ENCODE measurements at places on chromosomes 5 and 9.

DNA sequence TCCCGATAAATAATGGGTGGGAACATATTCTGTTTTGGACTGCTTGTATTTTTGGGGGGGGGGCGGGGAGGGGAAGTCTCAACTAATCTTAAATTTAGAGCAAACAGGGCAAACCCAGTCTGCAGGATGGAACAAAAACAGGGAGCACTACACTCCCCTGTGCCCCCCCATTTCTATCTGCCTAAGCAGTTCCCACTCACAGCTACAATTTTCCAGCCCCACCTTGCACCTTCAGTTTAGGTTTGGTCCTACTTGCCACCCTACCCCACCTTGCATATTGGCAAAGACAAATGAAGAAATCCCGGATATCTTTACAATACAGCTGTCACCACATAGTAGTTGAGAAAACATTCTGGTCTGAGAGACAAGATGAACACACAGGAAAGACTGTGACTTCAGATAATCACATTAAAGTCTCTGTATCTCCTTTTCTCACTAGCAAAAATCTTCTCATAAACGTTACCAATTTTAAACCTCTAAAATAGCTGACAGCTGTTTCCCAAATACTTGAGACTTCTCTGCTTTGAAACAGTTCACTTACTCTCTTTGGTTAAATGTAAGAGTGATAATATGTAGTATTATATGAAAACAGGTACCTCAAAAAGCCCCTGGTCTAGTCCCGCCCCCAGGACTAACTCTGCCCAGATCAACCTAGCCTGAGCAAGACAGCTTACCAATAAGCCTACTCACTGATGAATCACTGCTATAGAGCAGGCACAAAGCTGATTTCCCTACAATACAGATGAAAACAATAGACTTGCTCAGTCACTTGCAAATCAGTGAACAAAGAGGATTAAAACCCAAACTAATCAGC, 5.2 kb upstream of the RAPGEF6 start:
- peak; percentile 90 for DNase-seq

DNA sequence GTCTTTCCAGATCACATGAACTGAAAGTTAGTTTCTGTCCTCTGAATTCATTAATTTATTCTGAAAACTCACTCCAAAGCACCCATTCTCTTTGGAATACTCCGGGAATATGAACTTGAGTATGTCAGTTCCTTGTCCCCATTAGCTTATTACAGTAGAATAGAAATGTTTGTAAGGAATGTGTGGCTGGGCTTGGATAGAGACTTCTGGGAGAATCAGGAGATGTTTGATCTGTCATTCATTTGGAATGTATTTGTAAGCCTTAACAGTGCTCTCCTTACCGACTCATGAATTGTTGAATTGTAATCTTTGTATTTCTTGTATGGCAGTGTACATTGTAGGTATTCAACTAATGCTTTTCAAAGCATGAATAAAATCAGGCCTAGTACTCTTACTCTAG, 548.4 kb downstream of the LRRC70 start:
- no peak for DNase-seq

DNA sequence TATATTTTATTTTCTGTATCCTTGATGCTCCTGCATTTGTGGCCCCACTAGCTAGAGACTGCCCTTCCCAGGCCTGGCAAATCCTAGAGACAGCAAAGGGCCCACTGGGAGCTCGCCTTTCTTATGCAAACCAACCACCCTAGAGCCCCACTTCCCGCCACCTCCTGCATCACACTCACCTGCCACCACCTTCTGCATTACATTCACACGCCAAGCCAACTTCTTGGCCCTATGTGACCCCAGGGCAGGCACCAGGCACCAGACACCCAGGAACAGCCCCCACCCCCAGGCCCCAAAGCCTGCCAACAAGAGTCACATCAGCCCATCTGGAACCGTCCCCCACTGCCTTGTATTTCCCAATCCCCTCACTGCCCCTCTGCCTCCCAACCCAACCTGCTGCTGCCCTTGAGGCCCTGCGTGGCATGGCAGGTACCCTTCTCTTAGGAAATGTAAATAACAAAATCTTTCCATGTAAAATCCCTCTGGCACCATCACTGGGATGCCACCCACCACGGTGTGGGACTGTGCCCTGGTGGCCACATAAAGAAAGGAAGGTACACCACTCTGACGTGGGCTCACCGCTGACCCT, 22.0 kb downstream of the ROR2 start:
- DNase-seq = no peak

DNA sequence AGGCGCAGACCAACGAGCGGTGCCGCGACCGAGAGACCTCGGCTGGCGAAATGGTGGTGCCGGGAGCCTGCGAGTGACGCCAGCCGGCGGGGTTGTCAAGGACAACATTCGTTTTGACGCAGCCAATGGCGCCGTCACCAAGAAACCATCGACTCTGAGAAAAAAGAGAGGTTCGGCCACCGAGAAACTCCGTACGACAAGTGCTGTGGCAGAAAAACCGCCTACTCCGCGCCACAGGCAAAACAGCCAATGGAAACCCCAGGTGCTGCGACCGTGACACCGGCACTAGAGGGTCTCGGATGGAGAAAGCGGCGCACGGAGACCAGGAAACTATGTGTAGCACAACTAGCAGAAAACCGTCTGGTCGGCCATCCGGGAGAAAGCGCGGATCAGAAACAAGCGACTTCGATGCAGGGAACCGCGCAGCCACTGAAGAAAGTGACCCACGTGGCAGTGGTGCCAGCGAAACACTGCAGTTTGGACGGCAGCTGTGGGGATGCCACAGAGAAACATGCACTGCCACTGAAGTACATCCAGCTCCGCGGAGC, 88.8 kb downstream of the ANXA2R start:
- no peak for DNase-seq

DNA sequence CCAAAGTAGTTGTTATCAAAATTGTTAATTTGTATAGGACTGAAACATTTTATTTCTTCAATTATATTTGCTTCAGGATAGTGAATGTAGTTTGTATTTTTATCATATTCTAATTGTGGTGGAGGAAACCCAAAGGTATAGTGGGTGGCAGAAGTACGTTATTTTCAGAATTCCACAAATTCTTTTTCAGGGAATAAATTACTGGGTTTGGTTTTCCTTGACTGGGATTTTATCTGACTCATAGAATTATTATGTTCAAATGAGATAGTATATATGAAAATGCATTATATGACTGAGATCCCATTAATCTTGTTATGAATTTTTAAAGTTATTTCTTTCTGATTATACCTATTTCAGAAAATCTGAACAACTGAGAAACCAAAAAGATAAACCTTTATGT, 73.7 kb downstream of the VPS13A start:
- DNase-seq = no peak

DNA sequence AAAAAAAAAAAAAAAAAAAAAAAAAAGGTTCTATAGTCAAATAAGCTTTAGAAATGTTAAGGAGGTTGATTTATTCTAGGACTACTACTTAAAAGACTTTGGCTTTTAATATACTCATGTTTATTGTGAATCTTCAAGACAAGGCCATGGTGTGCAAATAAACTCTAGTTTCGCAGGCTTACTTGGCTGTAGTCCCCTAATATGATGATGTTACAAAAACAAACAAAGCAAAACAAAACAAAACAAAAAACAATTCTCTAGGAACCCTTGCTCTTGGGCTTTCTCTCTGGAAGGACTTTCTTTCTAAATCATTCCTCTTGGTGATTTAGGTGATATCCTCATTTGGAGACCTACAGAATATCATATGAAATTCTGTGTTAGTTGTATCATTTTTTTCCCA, 172.0 kb downstream of the GDNF start:
- no peak for DNase-seq

- DNase-seq = no peak
Observed at GRCh38 chr5:73544429-73545402, 20.7 kb downstream of the ANKRA2 start.

DNA sequence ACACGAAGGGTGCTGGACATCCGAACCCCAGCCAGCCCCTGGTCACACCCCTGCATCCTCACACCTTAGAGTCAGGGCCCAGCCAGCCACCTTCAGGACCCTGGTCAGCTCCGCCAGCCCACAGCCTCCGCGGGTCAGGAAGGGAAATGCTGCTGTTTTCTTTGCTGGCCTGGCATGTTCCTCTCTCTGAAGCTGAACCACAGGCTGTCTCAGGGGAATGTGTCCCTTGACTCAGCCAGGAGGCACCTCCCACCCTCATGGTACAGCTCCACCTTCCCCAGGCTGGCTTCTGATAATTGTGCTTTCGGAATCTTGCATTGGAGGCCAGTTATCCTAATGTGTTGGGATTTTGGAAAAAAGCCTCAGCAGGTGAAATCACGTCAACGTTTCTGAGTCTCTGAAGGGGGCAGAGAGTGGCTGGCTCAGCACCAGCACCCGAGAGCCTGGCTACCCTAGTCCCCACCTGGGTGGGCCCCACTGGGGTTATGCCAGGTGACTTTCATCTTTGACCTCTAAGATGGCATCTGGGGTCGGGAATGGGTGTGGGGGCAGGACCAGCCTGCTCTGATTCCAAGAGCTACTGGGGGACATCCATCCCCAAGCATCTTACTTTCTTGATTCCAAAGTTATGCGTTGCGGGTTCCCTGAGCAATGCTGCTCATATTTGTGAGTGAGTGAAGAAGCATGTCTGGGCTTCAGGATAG, 9.8 kb upstream of the OLFM1 start:
- peak; percentile 4 for DNase-seq

DNA sequence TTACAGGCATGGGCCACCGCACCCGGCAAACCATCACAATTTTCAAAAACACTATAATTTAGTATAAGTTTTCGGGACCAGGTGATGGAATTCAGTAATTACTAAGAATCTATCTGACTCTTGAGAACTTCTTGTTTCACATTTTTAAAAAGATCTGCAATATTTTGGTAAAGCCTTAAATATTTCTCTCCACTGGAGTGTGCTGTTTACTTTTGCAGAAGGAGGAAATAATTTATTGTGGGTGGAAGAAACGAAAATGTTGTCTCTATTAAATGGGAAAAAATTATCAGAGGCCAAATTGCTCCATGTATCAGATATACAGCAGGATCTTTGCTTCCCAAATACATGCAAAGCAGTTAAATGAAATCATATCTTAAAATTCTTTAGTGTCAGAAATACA, 566.8 kb upstream of the CYLC2 start:
- DNase-seq = no peak

- DNase-seq = no peak
Observed at GRCh38 chr5:125499636-125500332, 753.3 kb upstream of the ZNF608 start.

DNA sequence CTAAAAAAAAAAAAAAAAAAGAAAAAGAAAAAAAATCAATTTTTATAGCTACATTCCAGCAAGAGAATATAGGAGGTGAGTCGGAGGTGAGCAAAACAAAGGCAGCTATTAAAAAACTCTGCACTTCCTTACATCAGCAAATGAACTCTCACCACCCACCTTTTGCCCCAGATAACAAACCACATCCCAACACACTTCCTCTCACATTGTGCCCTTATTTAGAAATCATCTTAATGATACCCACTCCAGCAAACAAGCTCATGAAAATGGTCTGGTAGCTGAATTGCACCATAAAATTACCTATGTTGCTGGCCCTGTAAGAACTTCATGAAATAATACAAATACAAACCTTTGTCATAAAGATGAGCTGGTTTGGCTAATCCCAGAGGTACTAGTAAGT, 82.9 kb downstream of the CEMIP2 start:
- DNase-seq = peak; percentile 86

DNA sequence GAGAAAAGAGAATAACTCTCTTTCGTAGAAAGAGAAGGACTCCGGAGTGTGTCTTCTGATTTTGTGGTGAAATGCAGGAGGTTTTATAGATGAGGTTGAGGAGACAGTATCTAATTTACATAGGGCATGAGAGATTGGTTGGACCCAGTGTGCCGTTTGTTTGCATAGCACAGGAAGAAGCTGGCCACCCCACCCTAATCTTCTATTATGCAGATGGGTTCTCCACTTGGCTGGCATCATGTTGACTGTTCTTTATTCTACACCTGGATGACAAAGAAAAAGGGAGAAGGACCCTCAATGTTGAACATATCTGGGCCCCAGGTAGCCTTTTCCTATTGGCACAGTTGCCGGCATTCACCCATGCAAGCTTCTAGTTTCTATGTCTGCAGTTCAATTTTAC, 23.2 kb upstream of the MINAR2 start:
- DNase-seq = no peak

DNA sequence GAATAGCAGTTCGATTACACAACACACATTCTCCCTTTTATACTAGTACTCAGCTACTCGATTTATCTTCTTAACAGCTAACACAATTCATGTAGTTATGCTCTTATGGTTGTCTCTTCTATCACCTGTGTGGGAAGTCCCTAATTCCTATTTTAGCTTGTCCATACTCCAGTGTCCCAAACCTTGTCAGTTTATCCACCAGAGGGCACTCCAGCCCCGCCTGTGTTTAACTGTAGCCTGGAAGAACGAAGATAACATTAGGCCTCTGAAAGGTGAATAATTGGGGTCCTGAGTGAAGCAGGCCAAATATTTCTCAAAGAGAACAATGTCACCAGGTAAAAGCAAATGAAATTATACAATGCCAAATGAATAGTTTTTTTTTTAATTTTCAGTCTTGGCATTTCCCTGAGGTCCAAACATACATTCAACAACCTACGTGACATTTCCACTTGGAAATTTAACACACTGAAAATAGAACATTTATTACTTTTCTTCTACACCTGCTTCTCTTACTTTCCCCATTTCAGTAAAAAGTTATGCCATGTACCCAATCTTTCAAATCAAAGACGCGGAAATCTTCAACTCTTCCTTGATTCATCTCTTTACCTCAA, 560.7 kb downstream of the HTR1A start:
- peak; percentile 32 for DNase-seq

DNA sequence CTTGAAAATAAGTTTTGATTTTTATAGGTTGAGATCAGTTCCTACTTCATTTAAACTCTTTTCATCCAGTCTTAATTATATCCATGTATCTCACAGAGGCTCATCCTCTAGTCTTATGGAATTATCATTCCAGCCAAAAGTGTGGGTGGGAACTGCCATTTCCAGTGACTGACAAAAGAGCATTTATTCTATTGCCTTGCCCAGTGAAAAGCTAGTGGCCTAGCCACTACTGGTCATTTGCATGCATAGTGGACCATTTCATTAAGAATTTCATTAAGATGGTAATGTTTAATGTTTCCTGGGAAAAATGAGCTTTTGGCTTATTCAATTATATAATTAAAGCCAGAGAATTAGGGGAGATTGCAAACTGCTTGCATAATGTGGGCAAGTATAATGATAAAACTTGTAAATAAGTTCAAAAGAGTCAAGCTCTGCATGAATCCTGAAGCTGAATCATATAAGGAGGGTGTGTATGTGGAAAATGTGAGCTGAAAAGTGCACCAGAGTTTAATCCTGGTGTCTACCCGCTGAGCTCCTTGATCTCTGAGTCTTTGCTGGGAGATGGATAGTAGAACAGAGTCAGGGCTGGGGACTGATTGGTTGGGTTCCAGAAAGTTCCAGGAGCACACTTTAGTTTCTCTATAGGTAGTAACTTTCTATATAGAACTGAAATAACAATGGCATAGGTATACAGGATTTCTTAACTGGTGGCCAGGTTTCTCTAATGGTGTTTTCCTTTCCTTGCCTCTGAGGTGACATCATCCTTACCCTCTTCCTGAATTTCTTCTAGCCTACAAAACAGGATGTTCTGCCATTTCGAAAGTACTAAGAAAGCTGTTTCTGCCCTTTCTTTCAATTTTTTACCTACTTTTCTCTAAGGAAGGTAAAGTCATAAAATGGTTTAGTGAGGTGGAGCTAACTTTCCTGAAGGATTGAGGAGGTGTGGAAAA, 78.5 kb downstream of the KIF4B start:
- no peak for DNase-seq

GRCh38 chr9:95649801-95650213, 133.0 kb upstream of the PTCH1 start:
- no peak for DNase-seq
